Dermis blood vessel endothelial cell (primary cell): ENCODE measurements at places on chromosomes 5 and 9. TPM values are rescaled to one million over a fixed set of nuclear protein-coding genes. Genes with fewer than 3 reads are reported as not detected.

GRCh38 chr5:149503006-149503405 lies 48.2 kb downstream of the CSNK1A1 start:
- DNase-seq = no peak

The DNAJC21 gene
- total RNA-seq = 44.1 and 48.0 TPM in 2 replicates

DNA sequence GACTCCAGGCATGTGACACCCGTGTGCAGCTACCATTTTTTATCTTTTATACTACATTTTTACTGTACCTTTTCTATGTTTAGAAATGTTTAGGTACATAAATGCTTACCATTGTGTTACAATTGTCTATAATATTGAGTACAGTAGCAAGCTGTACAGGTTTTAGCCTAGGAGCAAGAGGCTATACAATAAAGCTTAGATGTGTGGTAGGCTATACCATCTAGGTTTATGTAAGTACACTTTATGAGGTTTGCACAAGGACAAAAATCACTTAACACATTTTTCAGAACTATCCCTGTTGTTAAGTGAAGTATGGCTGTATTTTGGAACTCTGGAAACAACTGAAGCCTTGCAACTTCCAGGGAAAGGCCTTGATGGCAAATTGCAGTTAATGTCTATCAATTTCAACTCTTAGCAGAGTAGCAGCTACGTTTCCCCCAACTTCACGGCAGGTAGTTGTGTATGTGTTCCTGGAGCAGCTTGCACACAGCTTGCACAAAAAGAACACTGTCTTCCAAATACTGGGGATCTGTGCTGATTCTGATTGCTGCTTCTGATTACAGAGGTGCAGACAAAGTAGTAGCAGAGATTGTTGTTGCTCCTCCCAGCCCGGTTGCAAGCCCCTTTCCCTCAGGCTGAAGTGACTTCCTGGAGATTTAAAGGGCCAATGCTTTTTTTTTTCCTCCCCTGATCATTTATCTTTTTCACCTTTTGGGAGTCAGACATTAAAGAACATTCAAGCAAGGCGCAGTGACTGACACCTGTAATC lies 30.0 kb downstream of the SIL1 start:
- DNase-seq = no peak

GRCh38 chr5:58901271-58901670 lies 318.4 kb downstream of the RAB3C start:
- DNase-seq = no peak

The TRIM36 gene
- 0.23 and 0.34 TPM in 2 replicates for total RNA-seq

GRCh38 chr9:11457825-11458790 lies 845.3 kb upstream of the PTPRD start:
- no peak for DNase-seq

- DNase-seq = no peak
Observed at GRCh38 chr5:94420885-94421284, 197.5 kb downstream of the KIAA0825 start.

The CDX1 gene
- total RNA-seq = not detected in 2 replicates

GRCh38 chr9:34898846-34899245 lies 59.2 kb upstream of the PHF24 start:
- DNase-seq = no peak

The PCDHA9 gene
- total RNA-seq = under 0.01 TPM in 2 replicates

The NAIP gene
- 0.79 and 3.2 TPM in 2 replicates for total RNA-seq

The SARDH gene
- total RNA-seq = 0.34 and 0.37 TPM in 2 replicates

DNA sequence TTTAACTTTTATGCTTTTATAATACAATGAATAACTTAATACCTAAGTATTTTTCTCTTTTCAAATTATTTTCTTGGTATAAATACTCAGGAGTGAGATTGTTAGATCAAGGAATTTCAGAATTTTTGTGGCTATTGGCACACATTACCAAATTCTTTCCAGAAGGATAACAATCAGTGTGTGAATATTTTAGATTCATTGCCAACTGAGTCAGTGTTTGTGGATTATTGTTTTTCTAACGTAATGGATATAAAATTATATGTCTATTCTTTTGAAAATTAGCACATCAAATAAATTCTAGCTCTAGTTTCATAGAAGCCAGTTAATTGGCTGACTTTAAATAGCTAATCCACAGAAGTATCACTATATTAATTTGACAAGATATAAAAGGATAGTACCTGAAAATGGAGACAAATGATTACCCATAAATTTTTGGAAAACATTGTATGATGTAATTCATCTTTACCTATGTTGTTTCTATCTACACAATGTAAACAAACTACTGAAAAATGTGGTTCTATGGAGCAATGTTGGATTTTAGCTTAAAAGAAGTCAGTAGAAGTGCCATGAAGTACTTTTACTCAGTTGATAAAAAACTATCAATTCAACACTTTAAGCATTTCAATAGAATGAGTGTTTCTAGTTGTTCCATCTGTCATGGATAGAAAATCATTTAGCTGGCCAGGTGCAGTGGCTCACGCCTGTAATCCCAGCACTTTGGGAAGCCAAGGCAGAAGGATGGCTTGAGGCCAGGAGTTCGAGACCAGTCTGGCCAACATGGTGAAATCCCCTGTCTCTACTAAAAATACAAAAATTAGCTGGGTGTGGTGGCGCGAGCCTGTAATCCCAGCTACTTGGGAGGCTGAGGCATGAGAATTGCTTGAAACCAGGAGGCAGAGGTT lies 185.1 kb downstream of the ADAMTSL1 start:
- DNase-seq = peak; percentile 60

The PCDHA12 gene
- 0.17 TPM in 1 of 2 replicates, not detected in the other for total RNA-seq
